Stimulated activated CD4-positive, alpha-beta T cell treated with anti-CD3 and anti-CD28 coated beads, Interleukin-2, amount 100 ng/mL, for 24 hours (primary cell): ENCODE measurements at places on chromosomes 6 and 20.

DNA sequence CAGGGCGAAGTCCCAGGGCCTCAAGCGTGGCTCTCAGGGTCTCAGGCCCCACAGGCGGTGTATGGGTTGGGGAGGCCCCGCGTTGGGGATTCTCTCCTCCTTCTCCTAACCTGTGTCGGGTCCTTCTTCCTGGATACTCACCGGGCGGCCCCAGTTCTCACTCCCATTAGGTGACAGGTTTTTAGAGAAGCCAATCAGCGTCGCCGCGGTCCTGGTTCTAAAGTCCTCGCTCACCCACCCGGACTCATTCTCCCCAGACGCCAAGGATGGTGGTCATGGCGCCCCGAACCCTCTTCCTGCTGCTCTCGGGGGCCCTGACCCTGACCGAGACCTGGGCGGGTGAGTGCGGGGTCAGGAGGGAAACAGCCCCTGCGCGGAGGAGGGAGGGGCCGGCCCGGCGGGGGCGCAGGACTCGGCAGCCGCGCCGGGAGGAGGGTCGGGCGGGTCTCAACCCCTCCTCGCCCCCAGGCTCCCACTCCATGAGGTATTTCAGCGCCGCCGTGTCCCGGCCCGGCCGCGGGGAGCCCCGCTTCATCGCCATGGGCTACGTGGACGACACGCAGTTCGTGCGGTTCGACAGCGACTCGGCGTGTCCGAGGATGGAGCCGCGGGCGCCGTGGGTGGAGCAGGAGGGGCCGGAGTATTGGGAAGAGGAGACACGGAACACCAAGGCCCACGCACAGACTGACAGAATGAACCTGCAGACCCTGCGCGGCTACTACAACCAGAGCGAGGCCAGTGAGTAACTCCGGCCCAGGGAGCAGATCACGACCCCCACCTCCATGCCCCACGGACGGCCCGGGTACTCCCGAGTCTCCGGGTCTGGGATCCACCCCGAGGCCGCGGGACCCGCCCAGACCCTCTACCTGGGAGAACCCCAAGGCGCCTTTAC is at the start of gene HLA-G:
Gene HLA-G (plus strand): TSS at position 247 of the 892 bp plus-strand sequence. CDS start 20 bp downstream, at position 267.
- DNase-seq = peak; percentile 12

- no peak for DNase-seq
Measured at GRCh38 chr20:41287327-41287726, 30.2 kb downstream of the ZHX3 start.

- no peak for DNase-seq
Measured at GRCh38 chr6:42864602-42865001, 14.8 kb upstream of the RPL7L1 start.

DNA sequence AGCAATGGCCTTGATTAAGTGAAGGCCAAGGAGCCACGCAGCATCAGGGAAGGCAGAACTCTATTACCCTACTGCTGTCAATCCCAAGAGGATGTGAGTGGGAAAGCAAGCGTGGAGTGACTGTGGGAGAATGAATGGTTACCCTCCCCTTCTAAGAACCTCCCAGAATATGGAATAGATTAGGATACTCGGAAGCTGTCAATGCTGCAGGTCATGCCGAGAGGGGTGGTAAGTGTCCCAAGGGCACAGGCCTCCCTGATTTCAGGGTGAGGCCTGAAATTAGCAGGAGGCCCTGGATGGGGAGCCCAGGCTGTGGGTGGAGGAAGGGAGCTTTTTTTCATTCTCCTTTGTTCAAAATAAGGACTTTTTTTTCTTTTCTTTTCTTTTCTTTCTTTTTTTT is 179.9 kb upstream of the JAG1 start:
- DNase-seq = no peak

- DNase-seq = peak; percentile 57
Measured at GRCh38 chr20:45823949-45824835, 2.9 kb downstream of the TNNC2 start.

- DNase-seq = no peak
Measured at GRCh38 chr20:1893721-1894470, 1.3 kb upstream of the SIRPA start.

GRCh38 chr20:57265336-57265996 is 975 bp downstream of the BMP7 start:
- DNase-seq = no peak

GRCh38 chr6:122116119-122116834 is 283.2 kb upstream of the HSF2 start:
- DNase-seq = no peak

DNA sequence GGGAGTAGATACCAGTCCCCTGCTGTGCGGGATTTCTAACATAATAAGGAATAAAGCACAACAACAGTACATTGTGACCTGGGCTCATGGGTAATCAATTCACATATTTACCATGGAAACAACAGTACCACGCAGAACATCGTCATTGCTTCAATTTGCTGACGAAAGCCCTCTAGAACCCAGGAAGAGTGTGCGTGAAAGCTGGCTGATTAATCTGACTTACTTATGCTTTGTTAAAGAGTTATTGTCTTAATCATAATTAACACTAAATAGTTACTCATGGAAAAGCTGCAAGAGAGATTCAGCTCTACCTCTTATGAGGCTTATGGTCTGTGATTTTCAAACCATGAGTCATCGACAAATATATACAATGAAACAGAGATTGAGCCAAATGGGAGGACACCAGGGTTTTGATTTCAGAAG is 644.3 kb upstream of the AGPAT4 start:
- DNase-seq = no peak

- DNase-seq = no peak
Measured at GRCh38 chr6:151440930-151441329, 11.0 kb downstream of the RMND1 start.

DNA sequence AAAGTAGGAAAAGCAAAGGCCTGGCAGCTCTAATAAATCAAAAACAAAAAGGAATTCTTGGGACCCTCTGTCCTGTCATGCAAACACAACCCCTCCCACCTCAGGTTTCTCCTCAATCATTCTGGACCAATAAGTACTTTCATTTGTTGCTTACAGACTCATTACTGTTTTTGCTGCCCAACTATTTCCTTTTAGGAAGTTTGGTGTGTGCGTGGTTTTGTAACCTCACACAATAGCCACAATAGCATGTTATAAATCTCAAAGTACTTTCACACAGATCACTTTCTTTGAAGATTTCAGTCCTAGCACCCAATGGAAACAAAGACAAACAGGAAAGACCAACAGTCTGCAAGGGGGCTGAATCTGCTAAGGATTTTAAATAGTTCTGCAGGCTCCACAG is 4.5 kb downstream of the MRPL14 start:
- no peak for DNase-seq

GRCh38 chr20:48684501-48685041 is 143.2 kb downstream of the PREX1 start:
- DNase-seq = no peak

GRCh38 chr20:58235010-58235409 is 6.6 kb upstream of the ANKRD60 start:
- DNase-seq = no peak

- DNase-seq = no peak
Measured at GRCh38 chr6:37125774-37126492, 44.0 kb upstream of the PIM1 start.

DNA sequence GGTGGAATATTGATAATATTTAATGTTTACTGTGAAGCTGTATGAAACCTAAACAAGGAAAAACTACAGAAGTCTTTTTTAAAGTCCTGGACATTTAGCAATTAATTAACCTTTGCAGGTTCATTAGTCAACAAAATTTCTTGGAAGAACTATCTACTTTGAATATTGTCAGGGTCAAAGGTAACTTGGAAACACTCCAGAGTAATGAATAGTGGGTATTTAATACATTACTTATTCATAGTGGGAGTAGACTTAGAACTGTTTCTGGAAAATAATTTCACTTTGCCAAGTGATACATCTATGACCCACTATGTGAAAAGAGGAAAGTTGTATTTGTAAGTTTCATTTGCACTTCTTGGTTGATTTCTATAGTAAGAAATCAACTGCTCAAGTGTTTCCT is 319.1 kb downstream of the TFAP2B start:
- no peak for DNase-seq

GRCh38 chr20:815914-816606 is 17.5 kb upstream of the FAM110A start:
- peak; percentile 71 for DNase-seq

DNA sequence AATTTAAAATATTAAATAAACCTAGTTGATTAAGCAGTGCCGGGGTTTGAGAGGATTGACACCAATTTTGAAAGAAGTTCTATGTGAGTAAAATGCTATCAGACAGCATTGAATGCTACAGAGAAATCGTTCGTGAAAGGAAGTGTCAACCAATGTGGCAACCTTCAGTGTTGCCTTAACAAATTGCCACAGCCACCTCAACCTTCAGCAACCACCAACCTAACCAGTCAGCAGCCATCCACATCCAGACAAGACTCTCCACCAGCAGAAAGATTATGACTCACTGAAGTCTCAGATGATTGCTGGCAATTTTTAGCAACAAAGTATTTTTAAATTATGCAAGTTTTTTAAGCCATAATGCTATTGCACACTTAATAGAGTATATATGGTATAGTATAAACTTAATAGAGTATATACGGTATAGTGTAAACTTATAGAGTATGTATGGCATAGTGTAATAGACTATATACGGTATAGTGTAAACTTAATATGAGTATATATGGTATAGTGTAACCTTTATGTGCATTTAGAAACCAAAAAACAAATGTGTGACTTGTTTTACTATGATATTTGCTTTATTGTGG is 65.3 kb upstream of the ID4 start:
- no peak for DNase-seq

GRCh38 chr6:144285798-144286502 is 815 bp downstream of the UTRN start:
- peak; percentile 43 for DNase-seq

DNA sequence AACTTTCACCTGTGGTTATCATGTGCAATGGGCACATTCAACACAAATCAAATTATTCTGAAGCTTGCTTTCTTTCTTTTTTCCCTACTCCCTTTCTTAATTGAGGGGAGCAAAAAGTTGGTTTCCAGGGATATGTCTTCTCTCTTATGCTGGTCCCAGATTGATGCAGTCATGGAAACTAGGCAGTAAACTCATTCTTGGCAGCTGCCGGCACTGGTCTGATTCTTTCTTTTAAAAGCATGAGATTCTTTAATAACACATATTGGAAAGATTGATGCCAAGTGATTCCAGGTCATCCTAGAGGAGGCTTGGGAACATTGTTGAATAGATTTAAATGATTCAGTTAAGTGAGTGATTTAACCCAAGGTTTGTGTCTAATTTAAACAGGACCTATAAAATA is 29.0 kb downstream of the PTPRA start:
- no peak for DNase-seq

GRCh38 chr6:119161438-119161837 is 83.0 kb upstream of the FAM184A start:
- no peak for DNase-seq

GRCh38 chr6:37319156-37319555 is 34.6 kb upstream of the RNF8 start:
- DNase-seq = no peak

DNA sequence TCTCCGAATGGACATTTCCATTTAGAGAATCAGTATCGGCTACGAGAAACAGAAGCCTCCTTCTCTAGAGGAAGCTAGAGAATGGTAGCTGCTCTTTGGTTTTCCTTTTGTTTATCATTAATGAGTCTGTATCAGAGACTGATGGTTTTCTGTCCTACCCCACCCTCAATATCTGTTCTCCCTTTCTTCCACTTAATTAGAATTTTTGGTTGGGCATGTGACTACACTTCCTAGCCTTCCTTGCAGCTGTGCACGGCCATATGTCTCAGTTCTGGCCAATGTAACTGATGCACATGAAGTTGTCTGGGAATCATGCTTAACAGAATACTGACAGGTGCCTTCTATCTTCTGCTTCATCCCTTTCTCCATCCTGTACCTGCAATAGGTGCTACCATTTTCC is 19.0 kb downstream of the RNF24 start:
- no peak for DNase-seq

DNA sequence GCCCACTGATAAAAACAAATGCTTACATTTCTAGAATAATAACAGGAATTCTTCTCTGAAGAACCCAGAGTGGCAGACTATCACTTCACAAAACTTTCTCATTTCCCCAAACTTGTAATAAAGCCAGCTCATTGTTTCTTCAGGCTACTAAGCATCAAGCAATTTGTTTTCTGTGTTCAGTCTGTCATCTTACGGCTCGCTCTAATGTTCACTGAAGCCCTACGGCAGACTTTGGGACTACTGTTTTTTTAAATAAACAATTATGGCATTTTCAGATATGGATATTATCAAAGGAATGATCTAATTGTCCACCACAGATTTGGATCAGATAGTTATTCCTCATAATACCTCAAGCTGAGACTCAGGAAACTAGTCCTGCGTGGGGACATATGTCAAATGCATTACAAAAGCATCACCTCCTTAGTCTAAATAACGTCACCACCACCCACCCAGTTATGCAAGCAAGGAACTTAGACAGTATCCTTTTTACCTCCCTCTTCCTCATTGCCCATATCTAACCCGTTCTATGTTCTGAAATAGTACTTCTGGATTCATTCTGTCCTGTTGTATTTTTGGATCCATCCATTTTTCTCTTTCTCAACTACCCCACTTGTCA is 415.1 kb downstream of the PLCB1 start:
- no peak for DNase-seq

- DNase-seq = no peak
Measured at GRCh38 chr6:111566222-111566734, 39.4 kb downstream of the TRAF3IP2 start.
